ENCODE measurements at places on chromosomes 2 and 18. TPM values are rescaled to one million over a fixed set of nuclear protein-coding genes. Genes with fewer than 3 reads are reported as not detected.
A peak's percentile ranks its signal among the peaks of the same experiment; 100 is the strongest.

Gene DNAJC27
- total RNA-seq, result 10.0 TPM

Gene PROC
- 0.20 TPM for total RNA-seq

Gene CTAGE1
- not detected for total RNA-seq

Gene EN1
- total RNA-seq, result not detected

Gene UGT1A5
- not detected for total RNA-seq

Gene IL1F10
- not detected for total RNA-seq

Gene SRD5A2
- not detected for total RNA-seq

Gene MAP3K2
- 81.6 TPM for total RNA-seq

DNA sequence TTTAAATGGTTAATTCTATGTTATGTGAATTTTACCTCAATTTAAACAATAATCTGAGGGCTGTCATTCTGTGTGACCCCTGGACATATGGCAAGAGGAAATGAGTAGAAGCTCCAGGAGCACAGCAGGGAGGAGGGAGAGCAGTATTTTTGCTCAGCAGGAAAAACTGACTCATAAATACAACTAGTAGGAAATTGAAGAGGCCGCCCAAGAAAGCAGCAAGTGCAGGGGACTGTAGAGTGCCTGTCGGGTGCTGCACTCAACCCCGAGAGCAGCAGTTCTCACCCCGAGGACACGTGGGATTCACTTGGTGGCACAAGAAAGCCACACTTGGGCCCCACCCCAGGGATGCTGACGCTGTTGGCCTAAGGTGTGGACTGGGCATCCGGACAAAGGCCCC, 60.8 kb downstream of the NPAS2 start:
- peaks cover 5% of the 10 kb centered on the region for H3K27me3 ChIP-seq
- DNase-seq, result no peak
- no peak overlapping the region for H3K4me3 ChIP-seq
- no peak overlapping the region for H3K27ac ChIP-seq

GRCh38 chr2:149507974-149508373, 79.6 kb downstream of the MMADHC start:
- no peaks in the 10 kb centered on the region for H3K4me1 ChIP-seq
- H3K27ac ChIP-seq, result no peak overlapping the region
- no peak for DNase-seq
- H3K27me3 ChIP-seq, result no peaks in the 10 kb centered on the region
- H3K36me3 ChIP-seq, result no peaks in the 10 kb centered on the region
- no peak overlapping the region for H3K4me3 ChIP-seq

GRCh38 chr2:137969876-137970275, 5.6 kb downstream of the HNMT start:
- no peaks in the 10 kb centered on the region for H3K36me3 ChIP-seq
- no peak overlapping the region for H3K4me3 ChIP-seq
- no peaks in the 10 kb centered on the region for H3K27me3 ChIP-seq
- H3K4me1 ChIP-seq, result no peaks in the 10 kb centered on the region

GRCh38 chr2:226888378-226888965, 52.6 kb downstream of the RHBDD1 start:
- no peak overlapping the region for H3K27ac ChIP-seq
- H3K27me3 ChIP-seq, result no peaks in the 10 kb centered on the region
- H3K4me3 ChIP-seq, result no peak overlapping the region
- no peaks in the 10 kb centered on the region for H3K36me3 ChIP-seq
- no peaks in the 10 kb centered on the region for H3K4me1 ChIP-seq

DNA sequence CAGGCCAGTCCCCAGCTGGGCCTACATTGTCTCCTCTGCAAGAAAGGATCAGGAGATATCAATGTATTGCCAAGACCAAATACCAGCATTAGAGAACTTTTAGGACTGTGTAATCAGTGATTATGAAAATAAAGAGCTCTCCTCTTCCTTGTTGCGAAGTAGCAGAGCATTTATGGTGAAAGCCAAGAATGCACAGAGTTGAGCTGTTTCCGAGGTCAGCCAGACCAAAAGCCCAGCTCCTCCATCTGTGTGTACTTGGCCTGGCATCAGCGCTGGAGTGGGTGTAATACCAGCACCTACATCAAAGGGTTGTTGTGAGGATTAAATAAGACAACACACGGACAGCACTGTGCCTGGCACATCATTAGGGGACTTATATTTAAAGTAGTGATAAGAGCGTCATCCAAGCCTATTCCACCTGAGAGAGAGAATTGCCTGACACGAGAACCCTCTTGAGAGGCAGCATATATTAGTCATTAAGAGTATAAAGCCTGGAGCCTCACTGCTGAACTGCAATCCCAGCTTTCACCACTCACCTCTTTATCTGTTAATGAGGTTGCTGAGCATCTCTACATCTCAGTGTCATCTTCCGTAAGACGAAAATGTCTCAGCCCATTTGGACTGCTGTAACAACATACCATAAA, 7.4 kb upstream of the SLC16A14 start:
- no peaks in the 10 kb centered on the region for H3K4me1 ChIP-seq
- no peaks in the 10 kb centered on the region for H3K27me3 ChIP-seq
- no peak overlapping the region for H3K27ac ChIP-seq

- H3K27ac ChIP-seq, result peak overlapping the region; percentile 84
- H3K36me3 ChIP-seq, result no peaks in the 10 kb centered on the region
- H3K27me3 ChIP-seq, result no peaks in the 10 kb centered on the region
- no peak for DNase-seq
Observed at GRCh38 chr2:8543060-8543382, 138.8 kb upstream of the ID2 start.

DNA sequence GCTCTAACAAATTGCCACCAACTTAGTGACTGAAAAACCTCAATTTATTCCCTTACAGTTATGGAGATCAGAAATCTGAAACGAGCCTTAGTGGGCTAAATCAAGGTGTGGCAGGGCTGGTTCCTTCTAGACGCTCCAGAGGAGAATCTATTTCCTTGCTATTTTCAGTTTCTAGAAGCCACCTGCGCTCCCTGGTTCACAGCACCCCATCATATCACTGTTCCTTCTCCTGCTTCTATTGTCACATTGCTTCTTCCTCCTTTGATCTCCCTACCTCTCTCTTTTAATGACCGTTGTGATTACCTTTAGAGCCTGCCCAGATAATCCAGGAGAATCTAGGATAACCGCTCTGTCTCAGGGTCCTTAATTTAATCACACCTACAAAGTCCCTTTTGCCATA, 596.6 kb downstream of the PLCL1 start:
- no peaks in the 10 kb centered on the region for H3K36me3 ChIP-seq
- H3K4me1 ChIP-seq, result no peaks in the 10 kb centered on the region
- peaks cover 3% of the 10 kb centered on the region for H3K27me3 ChIP-seq
- no peak for DNase-seq
- no peak overlapping the region for H3K4me3 ChIP-seq
- H3K27ac ChIP-seq, result no peak overlapping the region

- H3K4me1 ChIP-seq, result no peaks in the 10 kb centered on the region
- no peaks in the 10 kb centered on the region for H3K36me3 ChIP-seq
Observed at GRCh38 chr18:64974391-64975125, 776.3 kb upstream of the CDH7 start.

DNA sequence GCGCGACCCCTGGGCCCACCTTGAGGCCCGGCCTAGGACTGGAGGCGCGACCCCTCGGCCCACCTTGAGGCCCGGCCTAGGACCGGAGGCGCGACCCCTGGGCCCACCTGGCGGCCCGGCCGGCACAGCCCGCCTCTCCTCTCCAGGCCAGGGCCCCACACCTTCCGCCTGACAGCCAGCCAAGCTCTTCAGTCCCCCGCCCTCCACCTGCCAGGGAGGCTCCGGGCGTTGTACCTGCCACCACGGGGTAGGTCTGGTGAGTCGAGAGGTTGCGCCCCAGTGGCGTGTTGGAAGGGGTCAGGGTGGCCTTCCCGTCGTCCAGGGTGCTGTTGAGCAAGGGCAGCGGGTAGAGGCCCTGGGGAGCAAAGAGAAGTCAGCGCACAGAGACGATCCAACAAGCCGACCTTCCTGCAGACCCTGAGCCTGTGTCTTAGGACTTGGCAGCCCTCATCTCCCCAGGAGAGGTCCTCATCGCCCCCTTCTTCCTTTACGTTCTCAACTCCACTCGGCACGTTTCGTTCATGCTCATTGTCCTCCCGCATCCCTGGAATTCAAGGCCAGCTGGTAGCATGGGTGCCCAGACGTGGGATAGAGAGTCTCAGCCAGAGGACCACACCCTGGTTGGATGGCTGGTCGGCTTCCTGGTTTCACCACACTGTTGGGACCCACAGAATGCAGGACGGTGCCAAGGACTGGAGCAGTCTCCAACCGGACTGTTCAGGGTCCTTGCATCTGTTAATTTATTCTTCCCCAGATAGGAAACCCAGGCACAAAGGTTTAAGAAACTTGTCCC, 42.2 kb downstream of the PAX8 start:
- no peaks in the 10 kb centered on the region for H3K27me3 ChIP-seq
- no peak overlapping the region for H3K27ac ChIP-seq
- H3K36me3 ChIP-seq, result no peaks in the 10 kb centered on the region
- DNase-seq, result no peak
- no peak overlapping the region for H3K4me3 ChIP-seq

DNA sequence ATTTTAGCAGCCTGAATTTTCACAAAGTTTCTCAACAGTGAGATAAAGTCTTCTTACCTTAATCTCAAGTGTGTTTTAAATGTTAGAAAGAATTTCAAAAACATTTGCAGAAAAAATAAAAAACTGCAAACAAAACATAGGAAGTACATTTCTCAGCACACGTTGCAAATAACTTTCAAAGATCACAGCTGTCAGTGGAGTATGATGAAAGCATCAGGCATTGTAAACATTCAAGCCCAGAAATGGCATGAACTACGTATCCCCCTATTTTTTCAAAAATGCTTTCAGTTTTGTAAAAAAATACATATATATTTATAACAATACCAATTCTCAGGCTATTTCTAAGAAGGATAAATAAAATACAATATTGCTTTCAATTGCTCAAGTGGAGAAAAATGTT, 320.6 kb upstream of the TFPI start:
- no peaks in the 10 kb centered on the region for H3K27me3 ChIP-seq
- no peak overlapping the region for H3K4me3 ChIP-seq
- H3K4me1 ChIP-seq, result no peaks in the 10 kb centered on the region
- DNase-seq, result no peak
- no peak overlapping the region for H3K27ac ChIP-seq

- H3K4me1 ChIP-seq, result no peaks in the 10 kb centered on the region
- H3K36me3 ChIP-seq, result no peaks in the 10 kb centered on the region
- no peak for DNase-seq
Observed at GRCh38 chr2:194103941-194104659, 1552.9 kb upstream of the SLC39A10 start.

DNA sequence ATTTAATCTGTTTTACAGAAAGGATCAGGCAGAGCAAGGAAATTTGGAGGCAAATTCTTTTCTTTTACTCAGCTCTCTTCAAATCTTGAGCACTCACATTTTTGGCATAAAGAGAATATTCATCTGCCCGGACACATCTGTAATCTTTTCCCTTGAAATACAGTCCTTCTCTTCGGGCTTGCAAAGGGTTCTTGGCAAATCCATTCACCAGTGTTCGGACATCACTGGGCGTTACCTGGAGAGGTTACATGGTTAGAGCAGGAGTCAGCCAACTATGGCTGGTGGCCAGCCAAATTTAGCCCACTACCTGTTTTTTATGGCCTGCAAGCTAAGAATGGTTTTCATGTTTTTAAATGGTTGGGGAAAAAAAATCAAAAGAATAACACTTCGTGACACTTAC, 2.1 kb downstream of the PFN4 start:
- H3K4me1 ChIP-seq, result peaks cover 4% of the 10 kb centered on the region
- DNase-seq, result no peak
- H3K36me3 ChIP-seq, result no peaks in the 10 kb centered on the region
- H3K27me3 ChIP-seq, result no peaks in the 10 kb centered on the region

DNA sequence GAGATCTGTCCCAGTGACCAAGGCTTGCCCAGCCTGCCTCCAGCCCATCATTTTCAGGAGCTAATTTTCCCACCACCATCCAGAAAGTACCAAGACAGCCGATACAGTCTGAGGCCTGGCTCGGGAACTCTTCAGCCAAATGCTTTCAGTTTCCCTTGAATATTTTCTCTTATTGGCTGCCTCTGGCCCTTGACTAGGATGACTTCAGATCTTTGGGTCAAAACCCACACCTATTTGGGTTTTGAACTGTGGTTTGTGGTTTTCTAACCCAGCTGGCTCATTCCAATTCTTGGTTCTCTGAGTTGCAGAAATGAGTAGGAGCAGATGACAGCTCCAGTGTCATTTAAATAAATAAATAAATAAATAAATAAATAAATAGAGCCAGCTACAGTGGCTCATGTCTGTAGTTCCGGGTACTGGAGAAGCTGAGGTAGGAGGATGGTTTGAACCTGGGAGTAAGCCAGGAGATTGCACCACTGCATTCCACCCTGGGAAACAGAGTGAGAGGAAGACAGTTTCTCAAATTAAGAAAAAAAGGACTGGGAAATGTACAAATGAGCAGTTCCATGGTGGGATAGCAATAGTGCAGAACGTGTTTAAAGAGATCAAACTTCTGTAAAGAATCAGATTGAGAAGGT, 465.0 kb upstream of the SOX11 start:
- no peak for DNase-seq
- H3K27me3 ChIP-seq, result no peaks in the 10 kb centered on the region
- no peaks in the 10 kb centered on the region for H3K36me3 ChIP-seq
- H3K4me3 ChIP-seq, result no peak overlapping the region

DNA sequence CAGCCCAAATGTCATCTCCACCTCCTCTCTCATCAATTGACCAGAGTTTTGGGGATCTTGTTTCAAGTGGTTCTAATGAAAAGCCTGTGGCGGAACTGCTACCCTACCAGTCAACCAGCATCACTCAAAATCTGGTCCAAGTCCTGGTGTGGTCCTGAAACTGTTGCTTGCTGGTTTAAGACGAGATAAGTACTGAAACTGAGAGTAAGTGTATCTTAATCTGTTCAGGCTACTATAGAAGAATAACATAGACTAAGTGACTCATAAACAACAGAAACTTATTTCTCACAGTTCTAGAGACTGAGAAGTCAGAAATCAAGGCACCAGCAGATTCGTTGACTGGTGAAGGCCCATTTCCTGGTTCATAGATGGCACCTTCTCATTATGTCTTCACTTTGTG, 879 bp upstream of the GALNT5 start:
- H3K4me3 ChIP-seq, result no peak overlapping the region
- H3K36me3 ChIP-seq, result no peaks in the 10 kb centered on the region
- H3K27me3 ChIP-seq, result no peaks in the 10 kb centered on the region

DNA sequence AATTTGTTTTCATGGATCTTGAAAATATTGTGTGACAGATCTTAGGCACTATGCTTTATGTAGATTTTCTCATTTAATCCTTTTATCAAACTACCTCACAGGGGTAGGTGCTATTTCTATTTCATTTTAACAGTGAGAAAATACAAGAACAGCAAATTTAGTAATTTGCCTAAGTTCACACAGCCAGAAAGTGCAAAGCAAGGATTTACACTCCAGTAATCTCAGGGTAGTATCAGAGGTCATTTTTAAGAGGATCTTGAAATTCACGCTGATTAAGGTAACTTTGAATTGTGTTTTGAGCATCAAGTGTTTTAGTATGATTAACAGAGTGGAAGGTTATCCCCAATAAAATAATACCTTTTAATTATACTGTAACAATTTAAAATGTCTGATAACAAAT, 10.1 kb upstream of the KCNJ3 start:
- no peak overlapping the region for H3K4me3 ChIP-seq
- no peaks in the 10 kb centered on the region for H3K4me1 ChIP-seq
- H3K27me3 ChIP-seq, result no peaks in the 10 kb centered on the region
- no peak overlapping the region for H3K27ac ChIP-seq
